ENCODE measurements at places on chromosomes 2 and 18.

GRCh38 chr2:85401464-85401805, 8.7 kb downstream of the CAPG start:
- DNase-seq: no peak

DNA sequence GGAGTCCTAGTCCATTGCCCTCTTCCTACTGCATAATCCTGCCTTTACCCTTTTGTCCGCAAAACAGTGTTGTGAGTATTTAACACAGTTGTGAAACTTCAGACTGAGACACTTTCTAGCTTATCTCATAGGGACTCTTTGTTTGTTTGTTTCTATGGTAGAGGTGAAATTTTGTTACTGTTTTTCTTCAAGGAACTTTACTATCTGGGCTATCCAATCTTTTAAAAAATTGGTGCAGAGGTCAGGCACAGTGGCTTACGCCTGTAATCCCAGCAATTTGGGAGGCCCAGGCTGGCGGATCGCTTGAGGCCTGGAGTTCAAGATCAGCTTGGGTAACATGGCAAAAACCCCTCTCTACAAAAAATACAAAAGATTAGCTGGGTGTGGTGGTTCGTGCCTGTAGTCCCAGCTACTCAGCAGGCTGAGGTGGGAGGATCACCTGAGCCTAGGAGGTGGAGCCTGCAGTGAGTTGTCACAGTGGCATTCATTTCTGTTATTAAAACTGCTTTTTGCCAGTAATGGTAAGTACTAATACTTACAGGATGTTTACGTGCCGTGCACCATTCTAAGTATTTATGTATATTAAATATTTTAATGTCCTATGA, 18.8 kb downstream of the GMCL1 start:
- DNase-seq: no peak

- no peak for DNase-seq
Observed at GRCh38 chr2:42841344-42841743, 49.0 kb upstream of the HAAO start.

DNA sequence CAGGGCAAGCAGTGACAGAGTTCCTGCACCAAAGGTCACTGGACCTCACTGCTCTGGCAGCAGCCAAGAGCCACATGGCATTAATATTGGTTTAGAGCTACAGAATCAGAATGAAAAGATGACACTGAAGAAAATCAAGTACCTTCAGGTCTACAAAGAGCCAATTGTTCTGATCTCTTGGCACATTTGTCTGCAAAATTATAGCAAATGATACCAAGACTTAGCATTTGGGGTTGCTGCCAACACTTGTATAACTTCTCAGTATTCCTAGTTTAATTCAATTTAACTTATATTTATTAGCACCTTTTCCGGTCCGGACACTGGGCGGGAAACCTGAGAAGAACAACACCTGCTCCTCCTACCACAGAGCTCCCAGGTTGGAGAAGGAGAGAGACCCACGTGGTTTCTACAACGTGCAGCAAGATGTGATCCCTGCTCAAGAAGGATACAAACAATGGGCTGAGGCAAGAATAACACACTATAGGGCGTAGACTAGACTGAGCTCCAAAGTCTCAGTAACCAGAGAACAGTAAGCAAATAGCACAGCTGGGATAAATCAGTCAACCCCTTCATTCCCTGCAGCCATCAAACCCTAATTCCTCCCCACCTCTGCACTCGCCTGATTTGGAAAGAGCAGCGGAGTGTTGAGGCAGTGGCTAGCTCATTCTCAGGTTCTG, 2.4 kb downstream of the LRRC30 start:
- DNase-seq: no peak

DNA sequence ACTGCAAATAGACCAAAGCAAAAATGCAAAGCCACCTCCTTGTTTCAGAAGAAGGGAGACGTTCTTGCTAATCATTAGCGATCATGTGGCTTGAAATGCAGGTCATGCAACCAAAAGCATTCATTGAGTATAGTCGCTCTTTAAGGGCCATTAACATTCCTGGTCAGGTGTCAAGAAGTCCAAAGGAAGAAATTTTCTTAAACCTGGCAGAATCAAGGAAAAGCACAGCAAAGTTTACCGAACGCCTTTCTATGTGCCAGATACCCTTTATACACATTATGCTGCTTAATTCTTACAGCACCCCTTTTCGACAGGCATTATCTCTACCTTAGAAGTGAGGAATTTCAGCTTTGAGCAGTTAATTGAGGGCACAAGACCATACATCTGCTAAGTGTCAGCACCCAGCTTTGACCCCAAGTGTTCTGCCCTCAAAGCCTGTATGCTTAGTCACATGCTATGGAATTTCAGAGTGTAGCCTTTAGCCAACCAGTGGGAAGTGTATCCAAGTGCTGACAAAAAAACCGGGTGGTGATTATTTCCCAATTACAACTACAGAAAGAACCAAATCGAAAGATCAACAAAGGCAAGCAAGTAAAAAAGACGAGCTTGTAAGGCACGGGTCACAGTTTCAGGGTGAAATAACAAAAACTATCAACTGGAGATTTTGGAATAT, 70.8 kb downstream of the EPHA4 start:
- no peak for DNase-seq

- no peak for DNase-seq
Observed at GRCh38 chr2:172013396-172013795, 13.6 kb downstream of the METAP1D start.

GRCh38 chr18:48866028-48866733, 84.6 kb downstream of the SMAD7 start:
- no peak for DNase-seq

DNA sequence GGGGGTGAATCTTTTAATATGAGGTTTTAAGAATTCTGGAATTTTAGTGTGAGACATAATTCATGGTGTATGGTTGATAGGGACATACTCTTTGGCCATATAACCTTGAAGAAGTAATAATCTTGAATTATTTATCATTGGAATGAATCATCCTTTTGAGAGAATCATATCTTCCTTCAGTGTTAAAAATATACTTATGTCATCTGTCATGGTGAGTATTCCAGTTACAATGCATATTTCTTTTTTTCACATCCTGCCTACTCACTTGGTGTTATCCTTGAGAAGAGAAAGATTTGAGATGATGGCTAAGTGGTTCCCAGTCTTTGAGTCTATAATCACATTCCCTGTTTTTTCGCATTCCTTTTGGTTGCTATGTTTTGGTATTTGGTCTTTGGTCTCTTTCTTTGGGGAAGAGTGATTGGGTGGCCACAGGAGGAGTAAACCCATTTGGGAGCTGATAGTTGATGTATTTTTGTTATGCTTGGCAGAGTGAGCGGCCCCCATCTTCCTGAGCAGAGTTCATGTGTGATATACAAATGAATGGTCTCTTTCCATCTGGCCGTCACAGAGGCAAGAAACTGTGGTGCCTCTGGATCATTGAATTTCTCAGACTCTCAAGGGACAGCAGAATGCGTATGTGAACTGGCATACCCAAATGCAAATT, 21.6 kb downstream of the ASAP2 start:
- no peak for DNase-seq

- DNase-seq: no peak
Observed at GRCh38 chr2:54945391-54946219, 104.6 kb downstream of the RTN4 start.

- peak; percentile 33 for DNase-seq
Observed at GRCh38 chr2:232634206-232635150, 1.1 kb downstream of the EFHD1 start.

DNA sequence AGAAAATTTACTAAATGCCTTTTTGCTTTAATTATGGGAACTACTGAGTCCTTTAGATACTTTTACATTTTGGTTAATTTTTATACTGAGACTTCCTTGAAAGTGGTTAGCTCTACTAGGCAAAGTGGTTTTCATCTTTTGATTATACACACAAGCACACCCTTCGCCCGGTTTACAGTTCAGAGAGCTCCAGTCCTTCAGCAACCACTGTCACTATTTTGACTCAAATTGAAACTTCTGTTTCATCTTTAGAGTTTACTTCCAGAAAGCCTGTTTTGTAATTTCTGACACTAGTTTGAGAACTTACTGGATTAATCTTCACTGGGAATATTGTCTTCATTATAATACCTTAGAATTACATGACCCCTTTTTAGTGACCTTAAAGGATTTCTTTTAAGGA, 140.3 kb upstream of the FOSL2 start:
- DNase-seq: no peak

DNA sequence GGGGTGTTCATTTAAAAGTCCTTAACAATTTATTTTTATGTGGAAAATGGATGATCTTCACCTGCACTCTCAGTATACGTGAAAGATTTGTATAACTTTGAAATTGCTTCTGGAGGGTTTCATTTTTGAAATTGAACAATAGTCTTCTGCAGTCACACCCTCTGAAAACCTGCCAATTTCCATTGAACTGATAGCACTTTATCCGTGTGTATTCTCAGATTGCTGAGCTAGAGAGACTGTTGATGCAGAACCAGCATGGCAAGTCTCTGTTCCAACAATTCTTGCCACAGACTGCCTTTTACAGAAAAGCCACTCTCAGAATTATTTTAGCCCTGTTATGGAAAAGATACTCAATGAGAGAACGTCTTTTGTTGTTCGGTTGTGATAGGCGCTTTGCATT, 6.6 kb upstream of the GULP1 start:
- no peak for DNase-seq

DNA sequence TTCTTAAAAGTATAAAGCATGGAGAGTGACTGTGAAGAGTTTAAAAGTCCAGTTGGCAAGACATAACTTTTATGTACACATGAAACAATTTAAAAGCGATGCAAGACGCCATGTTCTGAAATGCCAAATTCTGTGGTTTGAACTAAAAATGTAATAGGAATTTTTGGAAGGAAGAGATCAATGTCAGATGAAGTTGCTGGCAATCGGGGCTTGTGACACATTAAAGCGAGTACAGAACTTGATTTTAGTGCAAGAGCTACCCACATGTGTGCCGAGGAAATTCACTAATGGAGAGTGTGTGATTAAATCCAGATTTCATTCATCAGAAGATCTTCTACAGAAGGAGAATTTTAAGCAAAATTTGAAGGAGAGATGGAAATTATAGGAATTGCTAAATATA, 220.2 kb upstream of the CCDC68 start:
- no peak for DNase-seq

GRCh38 chr2:1793001-1793867, 48.9 kb upstream of the PXDN start:
- DNase-seq: no peak

DNA sequence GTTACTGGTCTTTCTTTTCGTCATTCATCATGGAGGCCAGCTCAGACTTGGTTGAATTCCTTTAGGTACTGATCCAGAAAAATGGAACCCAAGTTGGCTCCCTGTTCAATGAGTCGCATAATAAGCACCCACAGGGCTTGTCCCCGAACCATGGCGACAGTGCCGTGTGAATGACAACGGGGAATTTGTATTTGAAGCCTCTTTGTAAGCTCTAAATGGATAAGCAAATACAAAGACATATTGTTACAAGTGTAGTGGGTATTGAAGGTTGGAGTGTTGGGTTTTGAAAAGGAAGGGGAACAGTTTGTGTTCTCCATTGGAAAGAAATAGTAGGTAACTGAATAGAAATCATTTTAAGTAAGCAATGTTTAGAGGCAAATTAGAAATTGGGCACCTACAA, 288.9 kb downstream of the SLC4A3 start:
- DNase-seq: no peak

- peak; percentile 27 for DNase-seq
Observed at GRCh38 chr2:68466361-68466777, 725 bp downstream of the FBXO48 start.

GRCh38 chr2:85796341-85797262, 42.8 kb downstream of the ATOH8 start:
- DNase-seq: peak; percentile 6

DNA sequence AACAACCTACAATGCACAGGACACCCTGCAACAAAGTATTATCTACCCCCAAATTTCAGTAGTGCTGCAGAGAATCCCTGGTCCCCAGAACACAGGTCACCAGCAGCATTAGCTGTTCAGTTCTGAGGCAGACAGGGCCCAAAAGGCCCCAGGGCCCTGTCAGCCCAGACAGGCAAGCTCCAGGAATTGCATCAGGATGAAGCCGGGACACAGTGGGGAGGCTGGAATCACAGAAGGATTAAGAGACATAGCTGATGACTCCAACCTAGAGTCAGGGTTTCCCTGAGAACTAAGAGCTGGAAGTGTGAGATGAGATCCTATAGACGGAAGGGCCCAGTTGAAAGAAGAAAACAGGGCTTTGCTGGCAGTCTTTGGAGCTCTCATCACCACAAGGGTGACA, 148.1 kb downstream of the GALNT14 start:
- peak; percentile 26 for DNase-seq

DNA sequence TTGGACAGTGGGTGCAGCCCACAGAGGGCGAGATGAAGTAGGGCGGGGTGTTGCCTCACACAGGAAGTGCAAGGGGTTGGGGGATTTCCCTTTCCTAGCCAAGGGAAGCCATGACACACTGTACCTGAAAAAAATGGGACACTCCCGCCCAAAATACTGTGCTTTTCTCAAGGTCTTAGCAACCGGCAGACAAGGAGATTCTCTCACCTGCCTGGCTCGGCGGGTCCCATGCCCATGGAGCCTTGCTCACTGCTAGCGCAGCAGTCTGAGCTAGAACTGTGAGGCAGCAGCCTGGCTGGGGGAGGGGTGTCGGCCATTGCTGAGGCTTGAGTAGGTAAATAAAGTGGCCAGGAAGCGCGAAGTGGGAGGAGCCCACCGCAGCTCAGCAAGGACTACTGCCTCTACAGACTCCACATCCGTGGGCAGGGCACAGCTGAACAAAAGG, 244.7 kb downstream of the NBAS start:
- DNase-seq: no peak

DNA sequence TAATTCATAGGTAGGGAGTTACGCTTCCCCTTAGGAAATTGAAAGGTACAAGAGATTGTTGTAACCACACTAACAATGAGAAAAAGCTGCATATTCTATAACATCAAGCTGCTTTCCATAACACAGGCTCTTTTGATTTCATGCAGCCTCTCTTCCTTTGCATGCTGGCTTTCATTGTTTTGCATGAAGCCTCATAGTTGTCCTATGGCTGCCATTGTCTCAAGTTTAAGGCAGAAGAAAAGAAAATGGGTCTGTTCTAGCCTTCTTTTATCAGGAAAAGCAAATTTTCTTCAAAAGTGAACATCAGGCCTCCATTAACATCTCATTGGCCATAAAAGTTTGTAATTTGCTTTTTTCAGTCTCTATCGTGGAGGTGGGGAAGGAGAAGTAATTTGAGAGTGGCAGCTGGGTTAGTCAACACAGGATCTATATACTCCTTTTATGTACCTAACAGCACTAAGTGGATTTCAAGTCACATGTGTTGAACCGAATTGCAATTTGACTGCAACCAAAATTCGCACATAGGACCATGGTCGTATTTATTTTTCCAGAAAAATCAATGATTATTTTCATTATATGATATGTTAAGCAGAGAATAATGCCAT, 248.5 kb upstream of the RND3 start:
- no peak for DNase-seq

- DNase-seq: no peak
Observed at GRCh38 chr2:189179570-189179950, at the start of gene COL5A2. COL5A2 (minus strand) TSS chr2:189179761; CDS start chr2:189179604, 157 bp downstream.

GRCh38 chr2:190781604-190782198, 98.9 kb upstream of the GLS start:
- peak; percentile 26 for DNase-seq

DNA sequence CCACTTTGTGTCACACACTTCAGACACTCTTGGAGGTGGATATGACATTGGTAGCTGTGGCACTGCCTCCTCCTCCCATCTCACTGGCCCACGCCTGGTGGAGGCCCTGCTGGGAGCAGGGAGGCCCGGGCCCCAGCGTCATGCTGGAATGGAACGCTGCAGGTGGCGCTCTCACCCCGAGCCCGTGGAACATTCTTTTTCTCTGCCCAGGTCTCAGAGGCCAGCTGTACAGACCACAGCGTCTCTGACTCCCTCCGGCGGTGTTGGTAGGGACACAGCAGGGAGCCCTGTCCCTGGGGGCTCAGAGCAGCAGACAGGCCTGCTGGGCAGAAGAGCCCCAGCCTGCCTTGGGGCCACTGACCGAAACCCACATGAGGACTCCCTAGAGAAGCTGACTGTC, 218.1 kb downstream of the TWIST2 start:
- DNase-seq: no peak

All from WERI-Rb-1 (cell line).